ENCODE measurements at places on chromosomes 6 and 20. TPM values are rescaled to one million over a fixed set of nuclear protein-coding genes. Genes with fewer than 3 reads are reported as not detected.

- DNase-seq, result no peak
These were observed 49.7 kb downstream of the FAM83B start for GRCh38 chr6:54896302-54896701.

GRCh38 chr20:50303573-50304500, 113.2 kb downstream of the CEBPB start:
- DNase-seq, result no peak

- no peak for DNase-seq
These were observed 762 bp downstream of the ZC3H12D start for GRCh38 chr6:149483849-149484655.

DNA sequence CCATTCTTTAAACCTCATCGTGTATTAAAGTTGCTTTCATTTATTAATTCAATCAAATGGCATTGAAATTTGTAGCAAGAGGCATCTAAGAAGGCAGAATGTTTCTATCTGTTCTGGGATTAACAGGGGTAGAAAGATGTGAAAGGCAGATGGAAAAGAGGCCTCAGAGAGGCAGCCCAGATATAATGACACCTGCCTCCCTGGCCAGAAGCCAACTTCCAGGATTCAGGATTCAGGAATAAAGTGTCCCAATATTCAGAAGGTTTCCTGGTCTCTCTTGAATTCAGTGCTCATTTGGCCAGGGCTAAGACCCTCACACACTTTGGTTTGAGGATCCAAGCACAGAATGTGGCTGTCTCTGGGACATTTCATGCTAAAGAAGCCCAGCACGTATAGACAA, 39.9 kb downstream of the HLA-B start:
- no peak for DNase-seq

DNA sequence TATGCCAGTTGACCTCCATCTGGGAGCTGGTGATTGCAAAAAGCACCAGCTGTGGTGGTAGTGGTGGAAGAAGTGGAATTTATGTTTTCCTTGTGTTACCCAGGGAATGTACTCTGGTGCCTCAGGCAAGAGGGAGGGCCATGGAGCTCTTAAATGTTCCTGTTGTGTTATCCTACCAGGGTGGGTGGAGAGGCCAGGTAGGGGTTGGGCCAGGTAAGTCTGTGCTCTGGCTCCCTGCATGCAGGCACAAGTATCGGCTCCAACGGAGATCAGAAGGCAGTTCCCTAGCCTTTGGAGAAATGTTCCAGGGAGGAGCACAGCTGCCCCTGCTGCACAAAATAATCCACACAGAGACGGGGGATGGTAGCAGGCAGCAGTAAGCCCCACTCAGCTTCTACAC, 419.3 kb upstream of the EYS start:
- DNase-seq, result no peak

- DNase-seq, result no peak
These were observed 69.2 kb upstream of the SIRPA start for GRCh38 chr20:1825938-1826445.

DNA sequence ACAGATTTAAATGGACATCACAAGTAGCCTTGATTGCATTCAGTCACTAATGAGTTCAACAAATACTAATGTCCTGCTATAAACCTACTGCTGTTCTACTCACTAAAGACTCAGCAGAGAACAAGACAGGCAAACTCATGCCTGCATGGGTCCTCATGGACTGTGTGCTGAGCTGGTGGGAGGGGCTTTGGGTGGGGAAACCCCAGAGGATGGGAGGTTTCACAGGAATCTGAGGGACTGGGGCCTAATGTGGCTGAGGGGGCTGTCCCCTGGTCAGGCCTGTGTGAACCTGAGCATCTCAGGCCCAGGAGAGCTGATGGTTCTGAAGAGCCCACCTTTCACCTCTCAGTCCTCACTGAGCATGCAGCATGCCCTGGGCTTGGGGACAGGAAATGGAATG, 1.4 kb downstream of the CST8 start:
- no peak for DNase-seq

DNA sequence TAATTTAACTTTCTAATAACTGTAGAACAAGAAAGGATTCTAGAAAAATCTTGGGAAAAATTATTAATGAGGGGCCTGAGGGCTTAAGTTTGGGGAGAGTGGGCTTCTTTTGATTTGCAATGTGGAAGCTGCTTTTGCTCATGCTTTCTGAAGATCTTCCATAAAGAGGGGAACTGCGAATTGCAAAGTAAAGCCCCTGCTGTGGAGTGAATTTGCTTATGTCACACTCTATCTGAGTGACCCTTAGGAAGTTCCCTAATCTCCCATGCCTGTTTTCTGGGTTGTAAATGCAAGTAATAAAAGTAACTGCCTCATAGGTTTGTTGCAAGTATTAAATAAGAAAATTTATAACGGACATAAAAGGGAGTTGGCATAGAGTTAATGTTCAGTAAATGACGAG, 301.2 kb downstream of the PLCB1 start:
- no peak for DNase-seq

- DNase-seq, result no peak
These were observed 32.2 kb downstream of the ILRUN start for GRCh38 chr6:34664256-34664971.

- DNase-seq, result no peak
These were observed at the start of gene HUS1B for GRCh38 chr6:656460-657252. TSS of gene HUS1B (minus strand) at chr6:657100. CDS start at chr6:656944, 156 bp downstream.

DNA sequence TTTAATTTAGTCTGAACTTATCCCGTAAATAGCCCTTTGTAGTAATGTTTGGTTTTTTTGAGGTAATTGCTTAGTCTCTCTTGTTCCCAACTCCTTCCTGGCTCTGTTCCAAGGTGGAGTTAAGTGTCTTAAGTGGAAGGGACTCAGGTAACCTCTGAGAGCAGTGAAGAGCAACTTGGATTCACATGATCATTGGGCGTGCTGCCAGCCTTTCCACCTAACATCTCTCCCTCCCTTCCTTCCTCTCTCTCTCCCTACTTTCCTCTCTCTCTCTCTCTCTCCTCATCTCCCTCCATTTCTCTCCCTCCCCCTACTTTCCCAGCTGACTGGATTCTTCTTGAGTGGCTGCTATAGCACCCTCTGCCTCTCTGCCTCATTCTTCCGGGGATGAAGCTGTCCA, 232.9 kb upstream of the SASH1 start:
- DNase-seq, result no peak

- no peak for DNase-seq
These were observed 462.9 kb upstream of the JAG1 start for GRCh38 chr20:11136691-11137090.

- DNase-seq, result peak; percentile 61
These were observed 17.9 kb downstream of the RPF2 start for GRCh38 chr6:110999634-111000270.

GRCh38 chr6:35208419-35208818, 5.3 kb upstream of the SCUBE3 start:
- DNase-seq, result no peak

DNA sequence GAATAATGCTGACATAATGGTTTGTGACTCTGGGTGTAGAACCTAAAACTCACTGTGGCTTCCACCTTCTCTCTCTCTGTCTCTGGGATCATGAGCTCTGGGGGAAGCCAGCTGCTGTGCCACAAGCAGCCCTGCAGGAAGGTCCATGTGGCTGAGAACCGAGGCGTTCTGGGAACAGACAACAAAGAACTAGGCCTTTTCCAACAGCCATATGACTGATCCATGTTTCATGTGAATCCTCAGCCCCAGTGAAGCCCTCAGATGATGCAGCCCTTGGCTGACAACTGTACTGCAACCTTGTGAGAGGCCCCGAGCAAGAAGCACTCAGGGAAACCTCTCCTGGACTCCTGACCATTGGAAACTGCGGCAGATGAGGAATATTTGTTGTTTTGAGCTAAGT, 56.6 kb downstream of the HLA-G start:
- no peak for DNase-seq

GRCh38 chr6:13479971-13480434, 7.4 kb downstream of the GFOD1 start:
- DNase-seq, result no peak

- DNase-seq, result no peak
These were observed 376.6 kb downstream of the GRIK2 start for GRCh38 chr6:101770116-101770515.

GRCh38 chr6:165653196-165653595, 9.8 kb downstream of the PDE10A start:
- DNase-seq, result no peak

DNA sequence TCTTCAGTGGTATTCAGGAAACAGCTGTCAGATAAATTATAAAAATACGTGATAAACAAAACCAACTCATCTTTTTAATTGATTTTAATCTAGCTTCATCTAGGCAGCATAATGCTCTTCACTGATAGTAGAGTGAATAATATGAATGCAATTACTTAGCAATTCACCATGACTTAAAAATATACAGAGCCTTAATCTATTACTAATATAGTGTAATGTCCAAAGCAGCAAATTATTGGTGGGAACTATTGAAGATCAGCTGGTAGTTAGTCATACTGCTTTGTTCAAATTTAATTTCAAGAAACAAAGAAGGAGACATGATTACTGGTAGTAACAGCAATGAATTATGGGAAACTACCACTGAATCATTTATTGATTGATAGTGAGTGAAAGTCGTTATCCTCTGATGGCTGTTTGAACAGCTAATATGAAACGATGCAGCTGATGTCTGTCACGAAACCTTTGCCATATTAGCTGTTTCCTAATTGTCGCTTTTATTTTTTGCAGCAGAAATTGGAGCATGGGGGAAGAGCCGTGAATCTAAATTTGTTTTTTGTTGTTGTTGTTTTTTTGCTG, 99.2 kb downstream of the NKAIN2 start:
- DNase-seq, result no peak

DNA sequence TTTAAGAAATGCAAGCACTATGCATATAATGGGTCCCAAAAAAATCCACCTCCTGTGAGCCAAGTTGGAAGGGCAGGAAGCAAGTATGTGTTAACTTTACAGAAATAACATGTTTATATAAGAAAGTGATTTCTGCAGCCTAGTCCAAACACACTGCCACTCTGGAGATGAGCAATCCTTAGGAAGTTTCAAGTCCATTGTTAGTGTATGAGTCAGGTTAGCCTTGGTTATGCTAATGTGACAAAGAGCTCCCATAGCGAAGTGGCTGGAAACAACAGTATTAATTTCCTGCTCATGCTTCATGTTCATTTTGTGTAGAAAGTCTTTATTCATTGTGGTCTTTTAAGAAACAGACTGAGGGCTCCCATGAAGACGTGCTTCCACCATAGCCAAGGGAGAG, 121.4 kb downstream of the TBXT start:
- no peak for DNase-seq

- DNase-seq, result no peak
These were observed 65.3 kb downstream of the MTHFD1L start for GRCh38 chr6:150930841-150931240.

DNA sequence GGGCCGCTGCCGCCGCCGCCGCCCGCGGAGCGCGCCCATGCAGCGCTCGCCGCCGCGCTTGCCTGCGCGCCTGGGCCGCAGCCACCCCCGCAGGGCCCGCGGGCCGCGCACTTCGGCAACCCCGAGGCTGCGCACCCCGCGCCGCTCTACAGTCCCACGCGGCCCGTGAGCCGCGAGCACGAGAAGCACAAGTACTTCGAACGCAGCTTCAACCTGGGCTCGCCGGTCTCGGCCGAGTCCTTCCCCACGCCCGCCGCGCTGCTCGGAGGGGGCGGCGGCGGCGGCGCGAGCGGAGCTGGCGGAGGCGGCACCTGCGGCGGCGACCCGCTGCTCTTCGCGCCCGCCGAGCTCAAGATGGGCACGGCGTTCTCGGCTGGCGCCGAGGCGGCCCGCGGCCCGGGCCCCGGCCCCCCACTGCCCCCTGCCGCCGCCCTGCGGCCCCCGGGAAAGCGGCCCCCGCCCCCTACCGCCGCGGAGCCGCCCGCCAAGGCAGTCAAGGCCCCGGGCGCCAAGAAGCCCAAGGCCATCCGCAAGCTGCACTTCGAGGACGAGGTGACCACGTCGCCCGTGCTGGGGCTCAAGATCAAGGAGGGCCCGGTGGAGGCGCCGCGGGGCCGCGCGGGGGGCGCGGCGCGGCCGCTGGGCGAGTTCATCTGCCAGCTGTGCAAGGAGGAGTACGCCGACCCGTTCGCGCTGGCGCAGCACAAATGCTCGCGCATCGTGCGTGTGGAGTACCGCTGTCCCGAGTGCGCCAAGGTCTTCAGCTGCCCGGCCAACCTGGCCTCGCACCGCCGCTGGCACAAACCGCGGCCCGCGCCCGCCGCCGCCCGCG, 730 bp downstream of the INSM1 start:
- DNase-seq, result no peak

DNA sequence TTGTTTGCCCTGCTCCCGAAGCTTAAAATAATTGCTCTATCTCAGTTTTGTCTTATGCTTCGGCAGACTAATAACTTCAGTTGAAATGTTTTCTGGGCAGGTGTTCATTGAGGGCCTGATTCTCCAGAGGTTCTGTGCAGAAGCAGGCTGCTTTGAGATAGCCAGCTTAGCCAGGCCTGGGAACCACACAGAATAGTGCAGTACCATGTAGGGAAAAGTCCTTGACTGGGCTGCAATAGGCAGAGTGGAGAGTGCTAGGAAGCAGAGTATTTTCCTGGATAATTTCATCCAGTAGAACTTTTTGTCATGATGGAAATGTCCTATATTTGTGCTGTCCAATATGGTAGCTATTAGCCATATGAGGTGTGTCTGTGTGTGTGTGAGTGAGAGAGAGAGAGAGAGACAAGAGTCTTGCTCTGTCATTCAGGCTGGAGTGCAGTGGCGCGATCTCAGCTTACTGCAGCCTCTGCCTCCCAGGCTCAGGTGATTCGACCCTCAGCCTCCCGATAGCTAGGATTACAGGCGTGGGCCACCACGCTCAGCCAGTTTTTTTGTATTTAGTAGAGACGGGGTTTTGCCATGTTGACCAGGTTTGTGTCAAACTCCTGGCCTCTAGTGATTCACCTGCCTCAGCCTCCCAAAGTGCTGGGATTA, 15.9 kb downstream of the TOP1 start:
- no peak for DNase-seq

DNA sequence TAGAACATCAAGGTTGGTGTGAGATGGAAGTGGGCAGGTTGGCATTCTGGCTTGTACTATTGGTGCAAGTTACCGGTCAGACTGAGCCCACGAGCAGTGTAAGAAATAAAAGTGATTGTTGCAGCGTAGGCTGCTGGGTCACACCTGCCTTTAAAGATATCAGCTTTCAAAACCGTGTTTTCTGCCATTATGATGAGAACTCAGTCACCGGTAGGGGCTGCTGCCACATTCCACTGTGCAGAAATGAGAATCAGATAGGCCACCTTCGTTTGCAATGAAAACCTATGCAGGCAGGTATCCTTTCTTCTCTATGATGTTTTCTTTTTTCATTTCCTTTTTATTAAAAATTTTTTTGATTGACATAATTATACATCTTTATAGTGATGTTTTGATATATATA, 168.5 kb downstream of the MYLK4 start:
- DNase-seq, result no peak

GRCh38 chr20:23159256-23159946, 73.3 kb upstream of the CD93 start:
- DNase-seq, result no peak

GRCh38 chr6:46530896-46531295, 39.6 kb upstream of the RCAN2 start:
- DNase-seq, result no peak

The DLL1 gene
- total RNA-seq, result 1.1 TPM

The RFX6 gene
- total RNA-seq, result not detected

The TCFL5 gene
- total RNA-seq, result 3.8 TPM

The KCNG1 gene
- total RNA-seq, result not detected

The PREP gene
- 33.8 TPM for total RNA-seq

The TAF4 gene
- 20.4 TPM for total RNA-seq

The TSBP1 gene
- total RNA-seq, result not detected

The PCED1A gene
- 47.2 TPM for total RNA-seq

The GSTA1 gene
- total RNA-seq, result not detected

The PBOV1 gene
- not detected for total RNA-seq

The OGFR gene
- 61.1 TPM for total RNA-seq

The XKR7 gene
- total RNA-seq, result 0.07 TPM

The SDCBP2 gene
- 1.2 TPM for total RNA-seq
